ENCODE measurements at places on chromosomes 2 and 18. TPM values are rescaled to one million over a fixed set of nuclear protein-coding genes. Genes with fewer than 3 reads are reported as not detected.
A peak's percentile ranks its signal among the peaks of the same experiment; 100 is the strongest.

GRCh38 chr2:165594935-165595255 lies 125.4 kb downstream of the CSRNP3 start:
- H3K4me1 ChIP-seq: no peaks in the 10 kb centered on the region
- no peaks in the 10 kb centered on the region for H3K36me3 ChIP-seq
- H3K4me3 ChIP-seq: no peak overlapping the region
- no peaks in the 10 kb centered on the region for H3K27me3 ChIP-seq

DNA sequence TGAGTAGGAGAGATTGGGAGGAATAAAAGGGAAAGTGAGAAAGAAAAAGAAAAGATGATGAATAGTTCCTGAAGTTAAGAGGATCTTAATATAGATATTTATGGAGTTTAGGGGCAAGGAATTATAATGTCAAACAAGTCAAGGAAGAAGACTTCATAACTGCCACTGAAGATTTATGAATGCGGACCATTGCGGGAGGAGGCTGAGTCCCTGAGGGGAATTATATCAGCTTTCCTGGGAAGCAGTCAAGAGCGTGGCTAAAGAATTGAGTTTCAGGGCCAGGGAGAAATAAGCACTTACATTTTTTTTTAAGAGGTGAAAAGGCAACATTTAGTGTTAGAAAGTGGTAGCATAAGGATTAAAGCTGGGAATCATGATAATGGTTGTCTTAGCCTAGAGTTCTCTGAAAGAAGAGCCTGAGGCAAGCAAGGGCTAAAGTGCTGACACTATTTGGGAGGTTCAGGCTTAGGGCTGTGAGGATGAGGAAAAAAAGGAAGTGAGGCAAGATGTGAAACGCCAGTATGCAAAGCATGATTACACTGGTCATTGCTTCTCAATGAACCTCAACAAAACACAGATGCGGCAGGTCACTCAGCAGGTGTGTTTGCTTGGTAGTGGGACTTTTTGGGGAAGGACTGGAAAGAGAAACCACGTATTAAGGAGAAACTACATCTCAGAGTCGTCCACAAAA lies 217.1 kb downstream of the SLC4A3 start:
- no peak overlapping the region for H3K4me3 ChIP-seq
- no peaks in the 10 kb centered on the region for H3K27me3 ChIP-seq
- H3K36me3 ChIP-seq: no peaks in the 10 kb centered on the region
- H3K4me1 ChIP-seq: no peaks in the 10 kb centered on the region

GRCh38 chr2:158894078-158894477 lies 74.4 kb upstream of the TANC1 start:
- H3K27me3 ChIP-seq: no peaks in the 10 kb centered on the region
- H3K27ac ChIP-seq: no peak overlapping the region

DNA sequence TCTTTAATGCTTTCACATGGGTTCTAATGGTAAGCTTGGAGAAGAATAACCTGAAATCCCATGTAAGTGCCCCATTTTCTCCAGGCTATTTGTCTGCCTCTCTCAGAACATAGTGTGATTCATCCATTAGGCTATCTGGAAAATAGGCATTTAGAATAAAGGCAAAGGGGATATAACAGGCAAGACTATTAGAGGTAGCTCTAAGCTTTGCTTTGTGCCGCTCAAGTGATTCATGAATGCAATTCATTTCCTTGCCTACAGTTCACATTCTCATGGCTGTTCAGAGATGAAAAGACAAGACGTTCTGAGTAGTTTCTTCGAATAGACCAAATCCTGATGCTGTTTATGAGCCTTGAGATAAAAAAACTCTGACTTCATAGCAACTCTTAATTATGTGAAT lies 101.7 kb downstream of the ANKRD44 start:
- DNase-seq: no peak
- H3K36me3 ChIP-seq: no peaks in the 10 kb centered on the region
- H3K4me3 ChIP-seq: no peak overlapping the region
- H3K27ac ChIP-seq: no peak overlapping the region
- peaks cover 6% of the 10 kb centered on the region for H3K4me1 ChIP-seq
- no peaks in the 10 kb centered on the region for H3K27me3 ChIP-seq

The CD28 gene
- total RNA-seq: 0.24 TPM

DNA sequence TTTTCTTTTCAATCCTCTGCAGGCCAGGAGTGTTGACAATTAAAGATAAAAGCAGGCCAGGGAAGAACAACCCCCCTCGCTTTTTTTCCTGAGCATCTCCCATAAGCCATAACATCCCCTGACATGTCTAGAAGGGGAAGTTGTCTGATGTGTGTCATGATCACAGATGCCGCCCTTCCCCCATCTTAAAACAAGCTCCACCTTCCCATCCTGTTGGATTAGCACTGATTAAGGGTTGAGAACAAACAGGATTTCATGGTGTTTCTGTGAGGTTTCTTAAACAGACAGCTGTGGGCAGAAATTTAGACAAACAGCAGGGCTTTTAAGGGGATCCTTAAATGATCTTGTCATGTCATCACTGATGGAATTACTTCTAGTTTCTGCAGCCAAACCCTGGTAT lies 59.4 kb upstream of the UPP2 start:
- peak overlapping the region; percentile 41 for H3K27ac ChIP-seq
- no peak overlapping the region for H3K4me3 ChIP-seq
- peak; percentile 26 for DNase-seq
- H3K27me3 ChIP-seq: no peaks in the 10 kb centered on the region

DNA sequence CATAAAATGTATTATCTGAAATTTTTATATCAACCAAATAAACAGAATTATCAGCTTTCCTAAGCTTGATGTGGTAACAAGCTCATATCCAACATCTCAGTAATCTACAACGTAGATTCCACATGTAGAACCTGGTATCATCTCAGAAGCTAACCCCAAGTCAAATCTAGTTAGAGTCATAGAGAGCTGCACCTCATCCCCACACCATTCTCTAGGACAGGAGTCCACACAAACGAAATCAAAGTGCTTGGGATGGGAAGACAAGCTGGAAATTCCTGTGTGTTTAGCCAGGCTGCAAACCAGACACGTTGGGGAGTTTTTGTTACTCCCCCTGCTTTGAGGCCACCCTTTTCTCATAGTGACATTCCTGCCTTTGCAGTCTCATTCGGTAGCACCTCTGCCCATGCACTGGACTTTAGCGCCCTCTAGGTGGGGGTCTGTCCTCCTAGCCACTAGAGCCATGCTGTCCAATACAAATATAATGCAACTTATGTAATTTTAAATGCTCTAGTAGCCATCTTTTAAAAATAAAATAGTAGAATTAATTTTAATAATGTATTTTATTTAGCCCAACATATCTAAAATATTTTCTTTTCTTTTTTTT lies 28.1 kb upstream of the SATB2 start:
- peak; percentile 86 for DNase-seq
- no peak overlapping the region for H3K27ac ChIP-seq
- H3K4me1 ChIP-seq: no peaks in the 10 kb centered on the region
- H3K36me3 ChIP-seq: no peaks in the 10 kb centered on the region
- no peak overlapping the region for H3K4me3 ChIP-seq
- no peaks in the 10 kb centered on the region for H3K27me3 ChIP-seq

DNA sequence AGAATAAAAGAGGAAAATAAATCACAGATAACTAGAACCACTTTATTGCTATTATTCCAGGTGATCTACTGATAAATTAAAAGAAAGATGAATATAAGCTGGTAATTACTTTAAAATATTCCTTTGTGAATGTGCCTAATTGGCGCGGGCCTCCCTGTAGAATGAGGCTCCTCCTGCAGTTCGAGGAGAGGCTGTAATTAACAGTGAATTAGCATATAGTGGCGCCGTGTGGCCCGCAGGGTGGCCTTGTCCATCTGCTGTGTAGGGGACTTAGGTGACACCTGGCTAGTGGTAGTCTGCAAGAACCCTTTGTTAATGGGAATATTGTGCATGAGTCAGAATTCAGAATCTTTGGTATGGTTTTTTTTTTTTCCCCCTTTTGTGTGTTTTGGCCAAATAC lies 119.8 kb downstream of the AGAP1 start:
- DNase-seq: no peak
- H3K27me3 ChIP-seq: no peaks in the 10 kb centered on the region
- H3K4me1 ChIP-seq: no peaks in the 10 kb centered on the region
- no peaks in the 10 kb centered on the region for H3K36me3 ChIP-seq

GRCh38 chr2:74291886-74292621 lies 51.2 kb downstream of the SLC4A5 start:
- no peak overlapping the region for H3K27ac ChIP-seq
- H3K36me3 ChIP-seq: no peaks in the 10 kb centered on the region
- H3K4me1 ChIP-seq: no peaks in the 10 kb centered on the region
- DNase-seq: no peak
- no peaks in the 10 kb centered on the region for H3K27me3 ChIP-seq

The TRPM8 gene
- total RNA-seq: 0.18 TPM

- peaks cover 9% of the 10 kb centered on the region for H3K4me1 ChIP-seq
- no peaks in the 10 kb centered on the region for H3K36me3 ChIP-seq
- no peak overlapping the region for H3K27ac ChIP-seq
- H3K4me3 ChIP-seq: peak overlapping the region; percentile 84
- no peak for DNase-seq
Measured at GRCh38 chr2:240585101-240585500, 1.4 kb upstream of the CAPN10 start.

Data from SJCRH30 (cell line).